Glutamatergic neuron (in vitro differentiated cells): ENCODE measurements at places on chromosomes 4 and X. TPM values are rescaled to one million over a fixed set of nuclear protein-coding genes. Genes with fewer than 3 reads are reported as not detected.

Gene UGT8
- 0.98 TPM for total RNA-seq

Gene FTSJ1
- total RNA-seq, result 87.6 TPM

Gene SHROOM4
- 0.96 TPM for total RNA-seq

Gene RHOXF2
- not detected for total RNA-seq

Gene GATB
- total RNA-seq, result 24.5 TPM

Gene MTMR8
- total RNA-seq, result 2.2 TPM

Gene EDA2R
- total RNA-seq, result 6.3 TPM

Gene EREG
- total RNA-seq, result not detected
